ENCODE measurements at places on chromosomes 11 and 22.

DNA sequence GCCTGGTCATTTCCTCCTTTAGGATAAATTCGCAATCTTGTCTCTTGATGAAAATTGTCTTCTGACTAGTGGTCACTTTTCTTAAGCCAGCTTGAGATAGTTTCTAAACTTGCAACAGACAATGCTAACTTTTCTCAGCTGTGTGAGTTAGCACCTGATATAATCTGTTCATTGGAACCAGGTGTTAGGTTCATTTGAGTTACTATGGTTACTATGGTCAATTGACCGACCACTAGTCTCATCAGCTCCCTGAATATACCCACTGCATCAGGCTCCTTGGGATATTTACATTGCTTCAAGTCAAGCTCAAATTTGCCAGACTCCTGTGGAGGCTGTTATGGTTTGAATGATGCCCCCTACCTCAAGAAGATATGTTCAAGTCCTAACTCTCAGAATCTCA, 54.5 kb downstream of the SC5D start:
- no peak for DNase-seq

GRCh38 chr11:105074166-105074530, 29.0 kb upstream of the CARD16 start:
- DNase-seq: no peak

- DNase-seq: no peak
Measured at GRCh38 chr11:68127714-68128681, 6.8 kb upstream of the CHKA start.

- no peak for DNase-seq
Measured at GRCh38 chr11:104734998-104735397, 163.3 kb downstream of the CASP12 start.

- DNase-seq: no peak
Measured at GRCh38 chr11:132894606-132895005, 637.7 kb downstream of the OPCML start.

DNA sequence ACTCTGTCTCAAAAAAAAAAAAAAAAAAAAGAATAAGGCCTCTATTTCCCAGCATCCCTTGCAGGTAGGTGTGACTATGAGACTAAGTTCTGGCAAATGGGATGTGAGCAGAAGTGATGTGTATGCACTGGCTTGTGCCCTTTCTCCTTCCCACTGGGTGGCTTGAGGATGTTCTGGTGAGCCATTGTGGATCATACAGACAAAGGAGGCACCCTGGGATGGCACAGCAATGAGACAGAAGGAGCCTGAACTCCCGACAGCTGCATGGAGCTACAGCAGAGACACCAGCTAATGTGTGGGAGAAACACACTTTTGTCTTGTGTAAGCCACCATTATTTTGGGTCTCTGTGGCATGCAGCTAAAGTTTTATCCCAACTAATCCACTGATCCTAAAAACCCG, 10.6 kb upstream of the SORL1 start:
- no peak for DNase-seq

DNA sequence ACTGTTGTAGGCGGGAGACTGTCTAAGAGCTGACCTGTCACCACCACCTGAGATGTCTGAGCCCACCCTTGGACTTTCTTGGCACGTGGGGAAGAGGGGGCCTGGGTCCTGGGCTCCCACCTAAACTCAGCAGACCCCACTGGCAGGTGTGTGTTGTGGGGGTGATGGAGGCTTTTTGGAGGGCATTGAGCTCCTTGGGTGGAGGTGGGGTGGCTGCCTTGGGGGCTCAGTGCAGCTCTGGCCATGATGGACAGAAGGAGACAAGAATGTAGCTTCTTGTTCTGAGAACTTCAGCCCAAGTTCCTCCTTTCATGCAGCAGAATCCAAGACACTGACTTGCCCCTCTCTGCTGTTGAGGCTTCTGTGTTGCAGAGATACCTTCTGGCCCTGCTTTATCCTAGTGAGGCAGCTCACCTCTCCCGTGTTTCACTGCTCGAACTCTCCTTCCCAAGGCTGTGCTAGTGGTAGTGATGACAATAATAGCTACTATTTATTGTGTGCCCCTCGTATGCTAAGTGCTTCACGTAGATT, 116.6 kb upstream of the OR4B1 start:
- DNase-seq: no peak

GRCh38 chr11:43797866-43798265, 82.8 kb upstream of the ALKBH3 start:
- DNase-seq: no peak

GRCh38 chr11:78927511-78927910, 352.8 kb upstream of the NARS2 start:
- no peak for DNase-seq

GRCh38 chr22:41234815-41235695, 5.7 kb downstream of the CHADL start:
- DNase-seq: no peak

GRCh38 chr11:126334659-126335462, 20.6 kb upstream of the ST3GAL4 start:
- DNase-seq: no peak

GRCh38 chr22:47232753-47233152, 470.3 kb downstream of the TBC1D22A start:
- DNase-seq: no peak

DNA sequence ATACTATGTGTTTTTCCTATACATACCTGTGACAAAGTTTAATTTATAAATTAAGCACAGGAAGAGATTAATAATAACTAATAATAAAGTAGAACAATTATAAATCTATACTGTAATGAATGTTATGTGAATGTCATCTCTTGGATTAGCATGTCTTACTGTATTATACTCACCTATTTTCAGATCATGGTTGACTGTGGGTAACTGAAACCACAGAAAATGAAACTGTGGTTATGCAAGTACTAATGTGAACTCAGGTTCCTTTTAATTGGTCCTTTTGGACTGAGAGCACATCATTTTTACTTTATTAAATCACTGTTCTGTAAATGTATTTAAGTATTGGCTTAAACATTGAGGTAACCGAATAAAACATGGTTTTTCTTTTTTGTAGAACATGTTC, 108.8 kb downstream of the PPP6R3 start:
- DNase-seq: no peak

GRCh38 chr11:118295199-118295598, 9.3 kb upstream of the CD3E start:
- DNase-seq: no peak

- no peak for DNase-seq
Measured at GRCh38 chr11:35033011-35033410, 106.0 kb upstream of the CD44 start.

- no peak for DNase-seq
Measured at GRCh38 chr22:45302751-45303150, 7.0 kb upstream of the FAM118A start.

- DNase-seq: no peak
Measured at GRCh38 chr11:12121517-12121916, 11.1 kb downstream of the MICAL2 start.

DNA sequence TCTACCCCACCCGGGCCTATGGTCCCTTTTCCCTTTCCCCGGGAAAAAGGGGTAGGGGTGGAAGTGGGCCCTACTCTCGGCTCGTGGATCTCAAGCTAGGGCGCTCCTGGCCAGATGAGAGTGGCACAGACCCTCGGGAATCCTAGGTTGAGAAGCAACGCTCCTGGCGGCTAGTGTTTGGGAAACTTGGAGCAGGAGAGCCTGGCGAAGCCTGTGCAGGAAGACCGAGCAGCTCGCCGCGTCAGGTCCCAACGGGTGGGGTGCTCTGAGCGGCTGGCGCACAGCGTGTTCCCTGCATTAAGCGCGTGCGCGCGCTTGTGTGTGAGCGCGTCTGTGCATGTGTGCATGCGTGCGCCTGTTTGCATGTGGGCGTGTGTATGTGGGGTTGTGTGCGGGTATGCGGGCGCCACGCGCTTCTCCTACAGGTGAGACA, 7.1 kb upstream of the FLI1 start:
- DNase-seq: no peak

DNA sequence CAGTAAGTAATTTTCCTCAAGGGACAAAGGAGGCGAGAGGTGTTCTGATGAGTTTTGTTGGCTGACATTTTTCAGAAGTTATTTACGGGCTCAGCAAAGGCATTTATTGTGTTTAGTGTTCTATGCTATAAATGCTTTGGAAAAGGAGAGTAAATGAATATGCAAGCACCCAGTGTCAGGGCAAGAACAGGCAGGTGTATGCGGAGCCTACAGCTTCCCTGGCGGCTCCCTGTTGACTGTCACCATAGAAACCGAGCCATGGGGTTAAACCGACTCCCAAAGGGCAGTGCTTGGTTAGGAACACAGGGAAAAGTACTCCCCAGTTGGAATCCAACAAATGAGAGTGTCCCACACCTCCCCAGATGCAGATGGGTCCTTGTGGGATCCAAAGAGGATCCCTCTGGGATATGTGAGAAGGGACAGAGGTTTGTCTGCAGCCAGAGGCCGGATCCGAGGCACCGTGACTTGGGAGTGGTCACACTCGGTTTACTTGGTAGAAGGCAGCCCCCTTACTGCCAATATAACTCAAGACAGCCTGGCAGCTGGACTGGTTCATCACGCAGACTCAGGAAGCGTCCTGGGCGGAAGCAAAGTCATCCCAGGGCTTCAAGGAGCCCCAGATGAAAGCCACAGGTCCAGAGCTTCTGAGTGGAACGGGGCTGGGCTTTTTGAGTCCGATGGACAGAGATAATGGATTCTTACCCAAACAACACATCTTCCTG, 329.7 kb downstream of the CTTN start:
- DNase-seq: no peak

GRCh38 chr11:95512682-95513081, 276.9 kb downstream of the FAM76B start:
- DNase-seq: no peak

DNA sequence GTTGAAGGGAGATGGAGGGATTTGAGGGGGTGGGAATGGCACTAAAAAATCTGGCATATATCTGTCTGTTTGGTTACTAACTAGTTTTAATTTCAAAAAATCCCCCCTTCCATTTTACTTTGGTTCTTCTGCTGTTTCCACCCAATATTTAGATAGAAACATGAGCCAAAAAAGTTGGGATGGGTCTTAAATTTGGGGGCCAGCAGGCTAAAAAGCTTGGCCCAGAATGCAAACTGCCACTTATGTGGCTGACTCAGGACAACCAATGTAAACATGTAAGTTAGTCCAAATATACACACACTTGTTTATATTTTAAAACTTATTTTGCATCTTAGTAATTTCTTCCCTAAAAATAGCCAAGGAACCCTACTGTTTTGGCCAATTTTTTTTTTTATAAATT, 35.7 kb downstream of the LGR4 start:
- DNase-seq: no peak

- no peak for DNase-seq
Measured at GRCh38 chr11:76212086-76213035, 6.1 kb upstream of the WNT11 start.

DNA sequence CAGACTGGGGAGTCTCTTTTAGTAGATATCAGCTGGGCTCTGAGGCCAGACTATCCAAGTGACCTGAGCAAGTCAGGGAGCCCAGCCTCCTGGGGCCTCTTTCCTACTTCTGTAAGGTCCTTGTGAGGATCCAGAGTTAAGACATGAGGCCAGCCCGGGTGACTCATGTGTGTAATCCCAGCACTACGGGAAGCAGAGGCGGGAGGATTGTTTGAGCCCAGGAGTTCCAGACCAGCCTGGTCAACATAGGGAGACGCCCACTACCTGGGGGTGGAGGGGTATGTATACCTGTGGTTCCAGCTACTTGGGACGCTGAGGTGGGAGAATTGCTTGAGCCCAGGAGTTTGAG, 36.9 kb upstream of the POLA2 start:
- DNase-seq: no peak

DNA sequence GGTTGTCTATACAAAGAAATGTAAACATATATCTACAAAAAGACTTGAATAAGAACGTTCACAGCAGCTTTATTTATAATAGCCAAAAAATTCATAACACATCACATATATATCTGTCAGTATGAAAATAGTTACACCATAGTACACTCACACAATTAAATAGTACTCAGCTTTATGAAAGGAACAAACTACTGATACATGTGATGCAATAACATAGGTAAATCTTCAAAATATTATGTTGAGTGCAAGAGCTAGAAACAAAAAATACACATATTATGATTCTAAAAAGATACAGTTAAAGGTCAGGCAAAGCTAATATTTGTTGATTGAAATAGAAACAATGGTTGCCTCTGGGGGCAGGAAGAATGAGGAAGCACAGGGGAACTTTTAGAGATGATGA, 6.6 kb downstream of the MRGPRX2 start:
- DNase-seq: no peak

GRCh38 chr11:16080688-16081381, 275.5 kb downstream of the SOX6 start:
- no peak for DNase-seq

DNA sequence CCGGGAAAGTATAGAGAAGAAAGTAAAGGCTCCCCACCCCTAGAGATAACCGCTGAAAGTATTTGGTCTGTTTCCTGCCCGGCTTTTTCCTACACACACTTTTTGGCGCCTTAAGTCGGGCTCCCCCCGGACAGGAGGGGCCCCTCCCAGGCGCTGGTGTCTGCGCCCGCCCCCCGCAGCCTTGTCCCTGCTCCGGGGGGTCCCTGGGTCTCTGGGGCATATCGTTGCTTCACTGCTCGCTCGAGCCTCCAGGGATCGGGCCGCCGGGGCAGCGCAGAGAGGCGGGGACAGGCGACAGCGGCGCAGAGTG, 928 bp upstream of the CRACR2B start:
- no peak for DNase-seq

GRCh38 chr11:67534070-67534679, 10.9 kb upstream of the CABP2 start:
- no peak for DNase-seq

DNA sequence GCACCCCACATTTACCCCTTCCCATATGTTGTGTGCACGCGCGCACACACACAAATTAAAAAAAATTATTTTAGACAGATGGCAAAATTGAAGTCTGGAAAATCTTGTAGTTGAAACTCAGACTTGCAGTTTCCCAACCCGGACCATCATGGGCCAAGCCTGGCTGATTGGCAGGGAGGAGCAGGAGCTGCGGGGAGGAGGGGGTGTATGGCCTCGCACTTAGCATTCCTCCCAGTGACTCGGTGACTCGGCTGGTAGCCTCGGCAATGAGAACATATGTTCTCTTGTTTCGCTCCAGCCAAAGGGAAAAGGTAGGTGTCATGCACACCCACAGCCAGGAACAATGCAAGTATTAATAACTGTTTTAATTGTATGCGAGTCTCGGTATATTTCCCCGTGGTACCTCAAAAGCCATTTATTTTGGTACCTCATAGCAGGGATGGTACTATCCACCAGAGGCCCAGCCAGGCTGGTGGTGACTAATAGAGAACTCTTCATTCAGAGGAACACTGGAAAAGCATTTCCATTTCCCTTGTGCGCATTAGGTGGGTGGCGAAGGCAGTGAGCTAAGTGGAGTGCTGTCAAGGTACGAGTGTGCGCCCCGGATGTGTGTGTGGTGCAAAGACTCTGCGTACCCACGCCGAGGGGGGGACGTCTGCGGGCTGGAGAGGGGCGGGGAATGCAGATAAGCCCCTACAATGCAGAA, 92.5 kb downstream of the DSCAML1 start:
- DNase-seq: no peak

- no peak for DNase-seq
Measured at GRCh38 chr11:123493349-123494063, 63.4 kb downstream of the GRAMD1B start.
